ENCODE measurements at places on chromosomes 12 and 14.

DNA sequence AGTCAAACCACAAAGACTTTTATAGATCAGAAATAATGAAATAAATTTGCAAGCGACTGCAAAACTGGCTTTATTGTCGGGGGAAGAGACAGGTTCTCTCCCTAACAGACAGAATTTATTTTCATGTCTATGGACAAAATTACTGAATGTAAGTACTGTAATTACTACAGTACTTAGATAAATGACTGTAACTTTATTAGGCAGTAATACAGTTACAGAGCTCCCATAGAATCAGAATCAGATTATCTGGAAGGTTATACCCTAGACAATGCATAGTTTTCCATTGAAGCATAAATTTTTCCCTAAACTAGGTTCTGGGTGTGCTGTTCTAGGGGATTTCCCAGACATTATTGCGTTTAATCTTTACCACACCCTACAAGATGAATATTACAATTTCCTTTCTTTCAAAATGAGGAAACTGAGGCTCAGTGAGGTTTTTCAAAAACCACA lies 114.2 kb downstream of the C12orf75 start:
- no peak for DNase-seq

DNA sequence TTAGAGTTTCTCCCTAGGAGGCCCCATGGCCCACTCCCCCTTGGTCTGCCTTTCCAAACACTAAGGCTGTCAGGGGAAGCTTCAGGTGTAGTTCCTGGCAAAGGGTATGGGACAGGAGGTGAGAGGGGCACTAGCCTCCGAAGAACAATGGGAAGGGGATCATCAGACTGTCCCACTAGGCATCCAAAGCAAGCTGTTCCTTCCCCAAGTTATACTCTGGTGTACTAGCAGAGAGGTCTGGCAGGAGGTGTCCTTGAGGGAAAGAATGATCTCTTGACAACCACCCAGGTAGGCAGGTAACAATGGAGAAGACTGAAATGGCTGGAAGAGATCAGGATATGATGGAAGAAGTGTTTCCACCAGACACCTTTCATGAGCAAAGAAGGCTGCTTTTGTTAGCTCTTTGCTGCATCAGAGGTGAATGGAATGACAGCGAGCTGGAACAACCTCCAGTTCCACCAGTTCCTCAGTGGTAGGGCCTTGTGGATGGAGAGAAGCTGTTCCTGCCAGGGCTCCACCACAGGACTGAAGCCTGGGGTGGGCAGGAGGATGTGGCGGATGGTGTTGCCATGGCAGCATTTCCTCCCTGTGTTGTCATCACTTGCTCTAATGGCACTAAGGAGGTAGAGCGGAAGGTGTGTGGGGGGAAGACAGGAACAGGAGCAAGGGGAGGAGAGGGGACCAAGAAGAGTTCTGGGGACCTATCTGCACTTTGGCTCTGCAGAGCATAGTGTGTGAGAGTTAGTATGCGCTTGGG lies 2.3 kb upstream of the AGAP2 start:
- no peak for DNase-seq

GRCh38 chr12:8446642-8447547 lies 8.9 kb upstream of the CLEC6A start:
- no peak for DNase-seq

- DNase-seq = no peak
These were observed 10.4 kb downstream of the PAX9 start for GRCh38 chr14:36672095-36672494.

GRCh38 chr12:131918311-131919050 lies 10.6 kb upstream of the PUS1 start:
- no peak for DNase-seq

DNA sequence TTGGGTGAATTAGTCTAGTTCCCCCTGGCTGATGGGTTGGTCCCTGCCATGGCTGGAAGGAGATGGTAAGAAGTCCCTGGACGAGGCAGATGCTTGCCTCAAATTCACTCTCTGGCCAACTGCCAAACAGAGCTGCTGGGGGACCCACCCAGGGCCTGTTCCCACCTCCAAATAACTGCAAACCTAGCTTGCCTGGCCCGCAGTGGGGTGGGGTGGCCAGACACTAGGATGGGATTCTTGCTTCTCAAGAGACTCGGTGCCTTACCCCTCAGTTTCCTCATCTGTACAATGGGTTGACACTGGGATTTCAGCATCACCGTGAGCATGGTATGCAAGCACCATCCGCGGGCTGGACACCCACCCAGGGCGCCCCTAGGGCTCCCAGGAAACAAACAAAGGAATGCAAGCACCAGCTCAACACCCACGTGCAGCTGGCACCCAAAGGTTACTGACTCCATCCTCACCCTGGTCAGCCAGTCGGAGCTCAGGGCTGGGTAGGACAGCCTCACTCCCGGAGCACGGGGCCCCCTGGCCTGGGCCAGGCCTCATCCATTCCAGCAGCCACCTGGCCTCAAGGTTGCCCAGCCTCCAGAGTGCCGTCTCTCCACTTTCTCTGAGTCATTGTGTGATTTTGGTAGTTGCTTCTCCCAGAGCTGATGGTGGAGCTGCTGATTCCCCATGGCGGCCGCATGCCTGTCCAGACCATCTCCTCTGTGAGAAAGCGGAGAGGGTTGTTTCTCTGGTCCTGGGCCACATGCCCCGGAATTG lies 205.2 kb upstream of the RTL1 start:
- no peak for DNase-seq

DNA sequence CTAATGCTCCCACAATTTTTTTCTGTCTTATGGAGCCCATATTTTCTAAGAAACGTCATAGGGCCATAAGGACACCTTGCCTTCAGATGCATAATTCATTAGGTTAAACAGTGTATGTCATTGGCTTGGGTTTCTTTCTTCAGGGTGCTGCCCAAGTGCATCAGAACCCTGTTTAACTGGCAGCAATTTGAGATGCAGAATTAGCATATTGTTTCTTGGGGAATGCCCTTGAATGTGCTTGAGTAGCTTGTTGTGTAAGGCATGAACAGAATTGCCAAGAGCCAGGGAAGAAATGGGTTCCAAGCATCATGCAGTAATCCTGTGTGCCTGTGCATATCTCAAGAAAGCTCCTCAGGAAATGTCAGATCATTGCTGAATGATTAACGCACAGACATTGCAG lies 277.2 kb downstream of the SYT1 start:
- DNase-seq = no peak

DNA sequence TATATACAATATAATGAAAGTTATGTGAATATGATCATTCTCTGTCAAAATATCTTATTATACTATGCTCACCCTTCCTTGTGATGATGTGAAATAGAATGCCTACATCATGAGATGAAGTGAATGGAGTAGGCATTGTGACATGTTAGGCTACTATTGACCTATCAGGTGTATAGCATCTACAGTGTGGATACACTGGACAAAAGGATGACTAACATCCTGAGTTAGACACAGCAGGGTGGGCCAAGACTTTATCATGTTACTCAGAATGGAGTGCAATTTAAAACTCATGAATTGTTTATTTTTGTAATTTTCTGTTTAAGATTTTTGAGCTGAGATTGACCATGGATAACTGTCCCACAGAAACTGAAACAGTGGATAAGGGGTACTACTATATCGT lies 53.4 kb upstream of the NAV3 start:
- DNase-seq = no peak

DNA sequence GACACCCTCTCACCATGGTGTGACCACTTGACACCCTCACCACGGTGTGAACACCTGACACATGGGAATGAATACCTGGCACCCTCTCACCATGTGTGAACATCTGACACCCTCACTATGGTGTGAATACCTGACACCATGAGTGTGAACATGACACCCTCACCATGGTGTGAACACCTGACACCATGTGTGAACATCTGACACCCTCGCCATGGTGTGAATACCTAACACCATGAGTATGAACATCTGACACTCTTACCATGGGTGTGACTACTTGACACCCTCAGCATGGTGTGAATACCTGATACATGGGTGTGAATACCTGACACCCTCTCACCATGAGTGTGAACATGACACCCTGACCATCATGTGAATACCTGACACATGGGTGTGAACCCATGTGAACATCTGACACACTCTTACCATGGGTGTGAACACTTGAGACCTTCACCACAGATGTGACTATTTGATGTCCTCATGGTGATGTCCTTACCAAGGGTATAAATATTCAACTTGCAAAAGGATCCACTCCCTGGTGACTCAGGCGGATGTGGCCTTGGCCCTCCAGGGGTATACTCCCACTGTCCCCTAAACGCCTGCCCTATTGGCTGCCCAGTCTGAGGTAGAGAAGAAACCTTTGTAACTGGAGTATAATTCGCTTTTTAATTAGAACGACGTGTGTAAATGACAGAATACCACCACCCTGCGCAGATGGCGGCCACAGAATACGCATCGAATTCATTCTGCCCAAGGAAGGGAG lies 29.1 kb downstream of the RFLNA start:
- DNase-seq = no peak

GRCh38 chr14:68527329-68527851 lies 265.5 kb downstream of the ZFP36L1 start:
- DNase-seq = no peak

DNA sequence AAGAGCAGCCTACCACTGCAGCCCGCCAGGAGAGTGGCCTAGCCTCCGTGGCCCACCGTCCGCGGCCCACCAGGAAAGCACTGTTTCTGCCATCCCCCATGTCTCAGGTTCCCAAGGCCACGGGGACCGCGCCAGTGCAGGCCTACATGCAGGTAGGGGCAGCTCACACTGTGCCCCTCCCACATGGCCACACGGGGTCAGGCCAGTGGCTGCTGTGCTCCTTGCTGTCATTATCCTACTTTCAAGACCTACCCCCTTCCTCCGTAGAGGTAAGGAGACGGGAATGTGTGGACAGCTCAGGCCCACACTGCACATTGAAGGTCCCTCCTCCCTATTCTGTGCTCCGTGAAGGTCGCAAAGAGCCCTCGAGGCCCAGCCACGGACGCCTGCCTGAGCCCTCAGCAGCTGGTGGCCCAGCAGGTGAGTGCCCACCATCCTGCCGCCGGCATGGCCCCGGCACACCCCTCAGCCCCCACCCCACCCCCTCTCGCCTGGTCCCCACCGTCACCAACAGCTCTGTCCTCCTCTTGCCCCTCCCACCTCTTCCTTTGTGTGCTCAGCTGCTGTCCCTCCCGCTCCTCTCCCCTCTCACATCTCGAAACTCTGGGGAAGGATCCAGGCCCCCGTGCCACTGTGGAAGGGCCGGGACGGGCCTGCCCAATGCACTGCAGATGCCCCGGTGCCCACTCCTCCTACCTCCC lies 10.0 kb downstream of the DDX51 start:
- DNase-seq = peak; percentile 52

- no peak for DNase-seq
These were observed 6.7 kb upstream of the BATF start for GRCh38 chr14:75515629-75515996.

DNA sequence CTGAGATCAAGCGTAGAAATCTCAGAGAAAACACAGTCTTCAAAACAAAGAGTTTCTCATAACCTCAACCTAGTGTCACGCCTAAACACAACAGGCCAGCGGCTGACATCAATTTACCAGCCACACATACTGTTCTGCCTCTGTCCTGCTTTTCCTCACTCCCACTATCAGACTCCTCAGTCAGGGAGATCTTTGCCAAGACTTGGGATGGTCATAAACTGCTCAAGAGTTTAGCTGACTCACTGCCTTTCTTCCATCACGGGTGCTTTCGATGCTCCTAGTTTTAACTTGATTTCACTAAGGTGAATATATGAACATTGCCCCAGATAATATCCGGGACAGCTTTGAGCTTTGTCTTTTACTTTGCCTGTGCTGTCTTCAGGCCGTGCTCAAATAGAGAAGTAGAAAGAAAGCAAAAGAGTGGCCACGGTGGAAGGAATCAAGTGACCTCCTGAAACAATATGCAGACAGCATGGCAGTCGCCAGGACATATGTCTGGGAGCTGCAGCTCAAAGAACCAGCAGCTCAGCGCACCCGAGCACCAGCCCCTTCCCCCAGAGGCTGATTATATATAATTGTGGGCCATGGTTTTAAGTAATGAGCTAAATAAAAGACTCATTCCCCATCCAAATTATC lies 12.1 kb downstream of the MDM1 start:
- no peak for DNase-seq

DNA sequence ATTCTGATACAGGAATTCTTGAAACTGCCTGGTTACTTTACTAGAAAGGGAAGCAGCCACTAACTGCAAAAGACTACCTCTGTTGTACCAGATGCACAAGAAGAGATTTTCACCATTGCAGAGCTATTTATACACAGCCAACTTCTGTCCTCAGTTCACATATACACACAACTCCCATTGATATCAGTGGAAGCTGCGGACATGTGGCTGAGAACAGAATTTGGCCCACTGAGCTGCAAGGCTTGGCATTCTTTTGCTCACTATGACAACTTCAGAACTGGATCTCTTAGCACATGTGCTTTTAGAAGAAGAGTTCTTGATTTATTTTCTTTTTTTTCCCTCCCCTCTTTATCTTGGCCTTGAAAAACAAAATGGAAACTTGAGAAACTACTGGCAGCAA lies 28.3 kb downstream of the PTPRO start:
- DNase-seq = no peak

- peak; percentile 56 for DNase-seq
These were observed 7.6 kb downstream of the VPS37B start for GRCh38 chr12:122888232-122888752.

- no peak for DNase-seq
These were observed 599.7 kb downstream of the SLC16A7 start for GRCh38 chr12:60195483-60195882.

DNA sequence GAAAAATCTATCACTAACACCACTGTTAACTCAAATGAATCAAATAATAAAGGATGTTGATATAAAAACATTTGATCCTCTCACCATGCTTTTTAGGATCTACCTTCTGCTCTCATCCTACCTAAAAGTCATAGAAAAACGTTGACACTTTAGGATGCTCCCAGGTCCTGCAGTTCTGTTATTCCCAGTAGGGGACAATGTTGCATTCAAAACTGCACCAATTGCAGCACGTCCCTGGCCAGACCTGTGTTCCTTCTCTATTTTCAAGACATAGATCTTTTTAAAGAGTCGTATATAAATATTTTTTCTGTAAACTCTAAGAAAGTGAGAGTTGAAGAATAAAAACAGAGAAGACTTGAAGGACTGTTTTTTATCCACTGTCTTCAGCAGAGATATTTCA lies 8.8 kb downstream of the AICDA start:
- peak; percentile 16 for DNase-seq

DNA sequence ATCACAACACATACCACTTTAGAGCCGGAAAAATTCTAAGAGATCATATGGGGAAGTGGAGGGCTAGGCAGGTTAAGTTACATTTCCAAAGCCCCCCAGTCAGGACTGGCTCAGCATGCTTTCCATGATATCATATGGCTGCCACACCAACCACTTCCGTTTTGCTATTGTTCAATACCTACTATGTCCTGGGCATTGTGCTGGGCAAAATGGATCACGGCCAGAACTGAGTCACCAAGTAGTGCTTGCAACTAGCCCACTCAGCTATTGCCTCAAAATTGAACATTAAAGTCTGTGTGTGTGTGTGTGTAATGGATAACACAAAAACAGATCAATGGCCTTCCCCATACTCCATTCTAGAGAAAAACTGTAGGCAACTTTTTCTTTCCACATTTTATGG lies 22.7 kb downstream of the WIF1 start:
- DNase-seq = no peak

DNA sequence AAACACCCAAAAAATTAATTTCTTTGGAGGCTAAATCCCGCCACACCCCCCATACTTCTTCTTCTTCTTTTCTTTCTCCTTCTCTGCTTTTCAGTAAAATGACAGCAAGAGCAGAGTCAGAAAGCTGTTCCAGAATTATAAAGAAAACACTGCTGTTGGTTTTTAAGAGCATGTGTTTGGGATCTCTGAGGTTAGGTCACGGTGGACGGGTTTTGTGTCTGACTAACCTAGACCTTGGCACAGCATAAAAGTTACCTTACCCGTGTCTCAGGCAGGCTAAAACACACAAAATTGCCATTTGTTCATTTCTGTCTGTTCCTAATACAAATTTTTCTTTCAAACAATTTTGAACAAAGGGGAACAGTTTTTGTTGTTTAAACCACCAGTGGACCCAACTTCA lies 540.8 kb downstream of the NRXN3 start:
- no peak for DNase-seq
